ENCODE measurements at places on chromosomes 1 and 21.

GRCh38 chr1:6612641-6613360 is 730 bp upstream of the PHF13 start:
- no peak for DNase-seq

DNA sequence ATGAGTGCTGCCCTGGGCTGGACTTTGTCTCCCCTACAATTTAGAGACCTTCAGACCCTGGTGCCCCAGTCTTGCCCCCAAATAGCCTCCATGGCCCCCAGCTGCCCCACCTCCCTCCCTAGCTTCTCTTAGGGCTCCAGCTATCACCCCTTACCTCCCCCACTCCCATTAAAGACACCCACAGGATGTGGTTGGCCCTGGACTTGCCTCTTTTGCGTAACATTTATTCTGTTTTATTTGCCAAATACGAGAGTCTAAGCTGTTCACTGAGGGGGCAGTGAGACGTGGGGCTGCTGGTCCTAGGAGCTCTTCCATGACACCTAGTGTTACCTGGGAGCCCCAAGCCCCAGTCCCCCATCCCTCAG is 4.5 kb downstream of the ZC3H12A start:
- DNase-seq: no peak

GRCh38 chr1:19033515-19033839 is 77.0 kb upstream of the IFFO2 start:
- DNase-seq: no peak

GRCh38 chr1:112320058-112320457 is 76.0 kb upstream of the CTTNBP2NL start:
- DNase-seq: no peak

- DNase-seq: no peak
These were observed 115.1 kb upstream of the JUN start for GRCh38 chr1:58898739-58899586.

DNA sequence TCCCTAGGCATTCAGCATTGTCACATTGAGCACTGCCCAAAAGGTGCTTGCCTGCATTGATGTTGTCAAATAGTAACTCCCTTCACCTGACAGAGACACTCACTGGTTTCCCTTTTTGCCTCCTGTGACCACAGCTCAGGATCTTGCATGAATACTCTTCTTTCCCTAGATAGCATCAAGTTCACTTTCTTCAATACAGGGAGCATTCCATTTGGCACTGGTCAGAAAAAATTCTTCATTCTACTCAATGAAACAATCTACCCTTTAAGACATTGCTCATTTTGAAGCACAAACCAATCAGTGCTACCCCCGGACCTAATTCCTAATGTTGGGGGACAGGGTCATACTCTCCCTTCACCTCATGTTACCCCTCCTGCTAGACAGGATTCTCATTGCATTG is 319.0 kb upstream of the SNX7 start:
- DNase-seq: no peak

DNA sequence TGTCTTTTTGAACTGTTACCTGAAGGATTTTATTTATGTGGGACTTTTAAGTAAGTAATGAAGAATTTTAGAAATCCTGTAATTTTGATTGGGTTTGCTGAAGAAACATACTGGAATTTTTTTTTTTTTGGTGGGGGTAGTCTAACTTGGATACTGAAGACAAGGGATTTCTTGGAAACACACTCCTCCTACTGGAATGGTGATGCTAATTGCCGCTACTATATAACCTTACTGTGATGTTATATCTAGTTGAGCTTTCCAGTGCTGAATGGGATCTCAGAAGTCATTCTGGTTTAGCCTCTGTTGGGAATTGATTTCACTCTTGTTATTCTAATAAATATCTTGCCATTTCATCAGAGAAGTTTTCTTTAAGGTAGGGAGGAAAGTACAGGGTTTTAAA is 8.4 kb downstream of the PPP2R5A start:
- DNase-seq: no peak

DNA sequence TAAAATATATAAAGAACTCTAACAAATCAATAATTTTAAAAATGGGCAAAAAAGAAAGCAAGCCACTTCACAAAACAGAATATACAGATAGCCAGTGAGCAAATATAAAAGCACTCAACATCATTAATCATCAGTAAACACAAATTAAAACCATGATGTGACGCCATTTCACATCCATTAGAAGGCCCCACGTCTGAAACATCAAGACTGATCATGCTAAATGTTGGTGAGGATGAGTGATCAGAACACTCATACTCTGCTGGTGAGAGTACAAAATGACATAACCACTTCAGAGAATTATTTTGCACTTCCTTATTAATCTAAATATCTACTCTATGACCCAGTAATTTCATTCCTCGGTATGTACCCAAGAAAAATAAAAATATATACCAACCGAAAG is 512.2 kb upstream of the NR5A2 start:
- no peak for DNase-seq

DNA sequence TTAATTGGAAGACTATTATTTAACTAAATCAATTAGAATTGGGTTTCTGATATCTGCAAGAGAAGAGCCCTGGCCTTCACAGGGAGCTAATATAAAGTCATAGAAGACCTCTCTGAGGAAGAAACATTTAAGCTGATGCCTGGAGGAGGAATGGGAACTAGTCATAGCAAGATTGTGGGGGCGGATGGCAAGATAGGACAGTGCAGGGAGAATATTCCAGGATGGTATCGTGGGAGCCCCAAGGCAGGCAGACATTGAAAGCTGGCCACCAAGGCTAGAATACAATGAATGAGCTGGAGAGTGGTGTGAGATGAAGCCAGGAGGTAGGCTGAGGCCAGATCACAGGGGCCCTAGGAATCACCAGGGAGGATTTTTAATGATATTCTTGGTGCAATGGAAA is 20.8 kb upstream of the MYSM1 start:
- DNase-seq: no peak

- DNase-seq: no peak
These were observed 98.0 kb upstream of the DNAH14 start for GRCh38 chr1:224831501-224831900.

DNA sequence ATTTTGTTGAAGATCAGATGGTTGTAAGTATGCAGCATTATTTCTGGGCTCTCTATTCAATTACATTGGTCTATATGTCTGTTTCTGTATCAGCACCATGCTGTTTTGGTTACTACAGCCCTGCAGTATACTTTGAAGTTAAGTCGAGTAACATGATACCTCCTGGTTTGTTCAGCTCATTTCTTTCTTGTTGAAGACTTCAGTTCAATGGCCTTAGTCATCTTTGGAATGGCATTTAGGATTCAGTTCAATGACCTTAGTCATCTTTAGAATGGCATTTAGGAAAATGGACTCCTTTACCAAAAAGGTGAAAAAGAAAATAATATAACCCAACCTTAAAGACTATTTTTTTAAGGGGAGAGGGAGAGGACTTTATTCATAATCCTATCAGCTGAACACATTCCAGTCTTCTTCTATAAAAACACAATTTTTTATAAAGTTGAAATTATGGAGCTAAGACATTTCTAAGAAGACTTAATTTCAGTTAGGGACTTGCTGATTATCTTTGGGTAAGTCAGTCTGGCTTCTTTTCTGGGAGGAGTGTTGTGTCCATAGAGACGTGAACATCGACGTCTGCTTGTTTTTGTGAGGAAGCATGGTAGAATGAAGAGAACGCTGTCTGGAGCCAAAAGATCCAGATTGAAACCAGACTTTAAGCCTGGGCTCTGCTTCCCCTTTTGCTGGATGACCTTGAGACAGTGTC is 48.3 kb downstream of the DDR2 start:
- no peak for DNase-seq

- no peak for DNase-seq
These were observed 2.3 kb downstream of the MTMR11 start for GRCh38 chr1:149934356-149934755.

DNA sequence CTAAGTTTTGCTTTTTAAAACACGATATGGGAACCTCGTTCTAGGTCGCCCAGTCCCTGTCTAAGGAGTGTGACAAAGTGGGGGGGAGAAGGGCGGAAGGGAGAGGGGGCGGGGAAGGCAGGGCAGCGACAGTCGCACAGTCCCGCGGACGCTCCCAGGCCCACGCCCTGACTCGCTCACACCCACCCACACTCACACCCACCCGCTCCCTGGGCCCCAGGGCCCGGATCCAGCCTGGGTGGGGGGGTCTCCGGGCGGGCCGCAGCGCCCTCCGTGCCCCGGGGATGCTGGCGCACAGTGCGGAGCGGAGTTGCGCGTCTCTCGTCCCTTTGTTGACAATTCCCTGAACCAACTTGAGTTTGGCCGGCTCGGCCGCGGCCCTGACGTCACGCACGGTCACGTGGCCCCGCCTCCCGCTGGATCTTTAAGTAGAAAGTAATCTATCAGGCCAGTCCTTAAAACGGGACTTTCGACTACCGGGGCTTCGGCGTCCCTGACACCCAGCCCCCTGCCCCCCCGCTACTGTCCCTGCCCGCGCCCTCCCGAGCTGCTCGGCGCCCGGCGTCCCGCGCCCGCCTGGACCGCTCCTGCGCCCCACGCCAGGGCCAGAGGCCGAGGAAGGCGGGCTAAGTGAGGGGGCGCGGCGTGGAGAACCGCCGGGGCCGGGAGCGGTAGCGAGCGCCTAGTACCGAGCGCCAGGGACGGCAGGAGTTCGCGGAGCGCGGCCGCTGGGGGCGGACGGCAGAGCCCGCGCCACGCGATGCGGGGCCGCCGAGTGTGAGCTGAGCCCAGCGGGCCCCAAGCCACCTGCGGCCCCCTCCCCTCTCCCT is at the start of gene FOXD3:
Gene FOXD3 (plus strand): TSS at position 454 of the 830 bp plus-strand sequence. CDS start 492 bp downstream, outside the sequence.
- DNase-seq: no peak

DNA sequence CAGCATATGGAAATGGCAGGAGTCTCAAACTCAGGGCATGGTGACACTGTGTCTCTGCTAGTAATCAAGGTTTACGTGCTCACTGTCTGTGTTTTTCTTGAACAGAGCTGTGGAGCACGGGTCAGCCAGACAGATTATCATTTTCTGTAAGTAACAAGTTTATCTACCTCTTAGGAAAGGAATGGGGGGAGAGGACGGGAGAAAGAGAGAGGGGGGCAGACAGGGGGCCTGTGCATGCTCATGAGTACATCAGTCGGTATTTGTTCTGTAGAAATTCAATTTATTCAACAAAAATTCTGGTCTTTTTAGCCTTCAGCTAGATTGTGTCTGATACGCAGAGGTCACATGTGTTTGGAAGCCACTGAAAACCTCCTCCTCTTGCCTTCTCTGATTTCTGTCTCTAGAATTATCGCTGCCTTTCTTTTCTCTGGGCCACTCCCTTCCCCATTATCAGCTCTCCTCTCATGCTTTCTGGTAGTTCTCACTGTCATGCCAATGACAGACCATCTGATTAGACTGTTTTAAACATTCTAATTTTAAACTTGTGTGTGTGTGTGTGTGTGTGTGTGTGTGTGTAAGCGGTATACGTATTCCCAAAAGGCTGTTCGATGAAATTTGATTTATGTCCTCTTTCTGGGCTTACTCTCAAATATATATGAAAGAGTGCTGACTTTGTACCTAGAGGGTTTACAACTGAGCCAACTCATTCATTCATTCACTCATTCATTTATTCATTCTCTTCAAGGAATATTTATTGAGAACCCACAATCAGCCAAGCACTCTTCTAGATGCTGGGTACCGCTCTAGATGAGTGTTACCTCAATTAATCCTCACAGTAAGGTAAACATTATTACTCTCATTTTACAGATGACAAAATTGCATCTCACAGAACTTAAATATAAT is 636.9 kb downstream of the KIF26B start:
- no peak for DNase-seq

GRCh38 chr1:21342961-21343838 is 52.9 kb upstream of the ECE1 start:
- DNase-seq: no peak

DNA sequence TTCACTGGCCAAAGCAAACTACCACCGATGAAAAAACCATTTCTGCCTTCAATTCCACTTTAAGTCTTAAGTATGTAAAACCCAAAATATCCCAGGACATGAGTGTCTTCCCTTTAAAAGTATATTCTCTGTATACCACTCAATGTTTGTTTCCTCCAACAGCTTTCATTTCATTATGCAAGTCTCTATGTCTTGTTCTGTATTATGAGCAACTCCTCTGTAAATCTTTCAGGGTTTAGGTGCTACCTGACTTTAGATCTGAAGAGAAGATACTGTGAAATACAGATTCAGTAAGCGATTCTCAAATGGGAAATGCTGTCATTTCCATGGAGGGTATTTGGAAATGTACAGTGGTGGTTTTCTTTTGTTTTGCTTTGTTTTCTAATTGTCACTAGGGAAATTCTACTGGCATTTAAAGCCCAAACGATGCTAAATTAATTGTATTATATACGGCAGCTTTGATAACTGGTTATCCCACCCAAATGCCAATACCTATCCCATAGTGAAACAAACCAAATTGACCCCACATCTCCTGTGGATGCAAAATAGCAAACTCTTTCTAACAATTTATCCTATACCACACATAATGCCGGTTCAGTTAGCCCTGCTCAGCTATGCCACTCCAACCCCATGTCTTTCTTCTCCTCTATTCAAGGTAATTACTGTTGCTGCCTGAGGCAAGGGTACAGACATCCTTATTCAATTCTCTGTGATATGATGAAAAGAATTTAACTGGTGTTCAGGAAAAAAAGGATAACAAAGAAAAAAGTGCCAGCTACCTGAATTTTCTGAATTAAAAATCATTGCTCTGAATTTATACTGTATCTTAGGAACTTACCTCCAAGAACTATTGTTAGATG is 182.8 kb downstream of the EIF4G3 start:
- DNase-seq: no peak

GRCh38 chr1:220962031-220962751 is 82.9 kb downstream of the HLX start:
- DNase-seq: no peak

GRCh38 chr1:23198373-23198772 is 18.9 kb downstream of the HTR1D start:
- no peak for DNase-seq

DNA sequence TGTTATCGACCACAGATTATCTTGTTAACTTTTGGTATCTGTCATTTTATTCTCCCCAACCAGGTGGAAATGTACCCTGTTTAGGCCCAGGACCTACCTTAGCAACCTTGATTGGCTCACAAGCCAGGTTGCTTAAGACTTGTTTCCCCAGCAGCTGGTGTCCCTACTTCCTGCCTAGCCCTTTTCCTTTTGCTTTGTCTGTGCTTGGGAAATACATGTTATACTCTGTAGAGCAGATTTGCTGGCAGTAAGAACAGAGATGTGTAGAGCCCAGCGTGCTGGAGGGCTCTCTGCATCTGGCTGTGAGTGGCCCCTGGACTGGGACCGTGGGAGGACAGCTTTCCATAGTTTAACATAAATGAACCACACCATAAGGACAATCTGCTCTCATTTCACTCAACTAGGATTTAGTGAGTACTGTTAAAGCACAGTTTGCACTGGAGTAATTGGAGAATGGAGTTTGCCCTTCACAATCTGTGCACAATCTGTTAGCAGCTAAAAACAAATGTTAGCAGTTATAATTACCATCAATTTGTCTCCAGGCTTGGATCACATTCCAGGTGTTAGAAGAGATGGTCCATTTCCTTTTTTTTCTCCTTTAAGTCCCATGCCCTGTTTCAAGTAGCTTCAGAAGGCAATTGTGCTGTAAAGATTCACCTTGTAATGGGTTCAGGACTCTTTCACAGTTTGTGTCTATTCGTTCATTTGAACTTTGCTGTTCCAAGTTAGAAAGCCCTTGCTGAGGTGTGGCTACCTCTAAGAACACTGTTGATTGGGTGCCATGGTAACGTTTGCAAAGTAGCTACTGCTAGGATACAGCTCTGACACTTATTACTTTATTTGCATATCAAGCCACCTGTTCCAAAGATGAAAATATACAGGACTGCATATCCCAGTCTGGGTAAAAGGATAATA is at the start of gene APOBEC4:
Gene APOBEC4 (minus strand): TSS at position 770 of the 915 bp plus-strand sequence. CDS start 4,535 bp downstream, outside the sequence.
- DNase-seq: no peak

GRCh38 chr1:10962483-10962882 is 50.0 kb upstream of the TARDBP start:
- DNase-seq: peak; percentile 91

GRCh38 chr1:193538003-193538354 is 351.6 kb upstream of the B3GALT2 start:
- no peak for DNase-seq

- no peak for DNase-seq
These were observed 4.0 kb downstream of the STPG1 start for GRCh38 chr1:24409535-24409934.
